Smooth muscle cell of the pulmonary artery (primary cell): ENCODE measurements at places on chromosomes 5 and 9. TPM values are rescaled to one million over a fixed set of nuclear protein-coding genes. Genes with fewer than 3 reads are reported as not detected.

PKD2L2 gene
- total RNA-seq: not detected in 2 replicates

SPATA6L gene
- total RNA-seq: 0.39 and 0.46 TPM in 2 replicates

LCN9 gene
- not detected in 2 replicates for total RNA-seq

UBE2QL1 gene
- 0.03 and 0.20 TPM in 2 replicates for total RNA-seq

GPR150 gene
- total RNA-seq: 0.40 and 0.46 TPM in 2 replicates

MZB1 gene
- not detected in 2 replicates for total RNA-seq
